Sciatic nerve (tissue), 2 donors: ENCODE measurements at places on chromosomes 16 and 17. TPM values are rescaled to one million over a fixed set of nuclear protein-coding genes. Genes with fewer than 3 reads are reported as not detected.

The KIF2B gene
- total RNA-seq: not detected

The RAP1GAP2 gene
- total RNA-seq: 8.4 TPM

The KRT31 gene
- total RNA-seq: not detected

The TBC1D3H gene
- not detected for total RNA-seq
